ENCODE measurements at places on chromosomes 1 and 21.

- DNase-seq, result peak; percentile 27
Measured at GRCh38 chr1:38586993-38587646, 272.5 kb downstream of the RRAGC start.

- DNase-seq, result no peak
Measured at GRCh38 chr1:97350241-97350640, 570.6 kb downstream of the DPYD start.

DNA sequence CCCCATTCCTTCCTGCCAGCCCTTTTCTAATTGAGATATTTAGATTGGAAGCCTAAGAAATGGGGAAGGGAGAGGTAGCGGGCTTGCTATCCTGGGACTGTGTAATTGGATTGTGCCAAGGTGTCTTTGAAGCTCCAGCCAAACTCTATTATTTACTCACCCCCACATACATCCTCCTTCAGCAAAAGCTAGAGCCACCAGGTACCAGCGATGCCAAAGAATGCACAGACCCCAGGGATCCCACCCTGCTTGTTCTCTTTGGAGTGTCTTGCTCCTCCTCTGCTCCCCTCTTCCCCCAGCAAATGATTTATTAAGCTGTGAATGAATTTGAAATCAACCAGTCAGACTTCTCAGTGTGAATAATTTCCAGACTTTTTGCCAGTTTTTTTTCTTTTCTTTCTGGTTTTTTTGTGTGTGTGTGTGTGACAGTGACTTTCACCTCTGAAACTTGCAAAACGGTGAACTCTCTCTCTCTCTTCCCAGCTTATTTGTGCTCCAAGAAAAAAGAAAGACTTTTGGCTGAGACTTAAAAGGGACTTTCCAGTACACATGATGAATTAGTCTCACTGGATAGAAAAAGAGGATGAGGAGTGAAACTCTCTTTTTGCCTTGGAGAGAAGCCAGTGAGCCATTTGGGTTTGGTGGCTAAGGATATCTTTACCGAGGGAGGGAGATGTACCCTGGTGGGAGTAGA is 1.8 kb downstream of the VASH2 start:
- DNase-seq, result no peak

- DNase-seq, result no peak
Measured at GRCh38 chr1:37096523-37096922, 62.2 kb upstream of the GRIK3 start.

DNA sequence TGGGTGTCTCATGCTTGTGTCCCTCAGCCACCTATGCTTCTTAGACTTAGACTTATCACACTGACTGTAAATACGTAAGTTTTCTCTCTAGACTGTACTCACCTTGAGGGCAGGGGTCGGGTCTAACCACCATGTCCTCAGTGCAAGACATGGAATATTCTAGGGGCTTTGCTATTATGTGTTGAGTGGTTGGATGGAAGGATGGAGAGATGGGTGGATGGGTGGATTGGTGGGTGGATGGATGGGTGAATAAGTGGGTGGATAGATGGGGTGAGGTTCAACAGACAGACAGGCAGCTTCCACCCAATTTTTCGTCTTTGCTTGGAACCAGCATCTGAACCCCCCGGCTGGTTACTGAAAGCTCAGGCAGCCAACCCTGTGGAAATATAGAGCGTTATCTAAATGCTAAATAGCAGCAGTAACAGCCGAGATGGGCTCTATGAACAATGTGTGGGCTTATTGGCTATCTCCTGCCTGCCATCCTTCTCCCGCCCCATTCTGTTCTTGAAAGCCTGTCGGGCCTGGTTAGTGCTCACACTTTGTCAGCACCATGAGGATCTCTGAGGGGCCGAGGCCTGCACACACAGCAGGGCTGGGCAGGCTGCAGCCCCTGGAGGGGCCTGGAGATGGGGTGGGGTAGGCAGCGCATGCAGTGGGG is 130.7 kb downstream of the ACTL8 start:
- DNase-seq, result no peak

DNA sequence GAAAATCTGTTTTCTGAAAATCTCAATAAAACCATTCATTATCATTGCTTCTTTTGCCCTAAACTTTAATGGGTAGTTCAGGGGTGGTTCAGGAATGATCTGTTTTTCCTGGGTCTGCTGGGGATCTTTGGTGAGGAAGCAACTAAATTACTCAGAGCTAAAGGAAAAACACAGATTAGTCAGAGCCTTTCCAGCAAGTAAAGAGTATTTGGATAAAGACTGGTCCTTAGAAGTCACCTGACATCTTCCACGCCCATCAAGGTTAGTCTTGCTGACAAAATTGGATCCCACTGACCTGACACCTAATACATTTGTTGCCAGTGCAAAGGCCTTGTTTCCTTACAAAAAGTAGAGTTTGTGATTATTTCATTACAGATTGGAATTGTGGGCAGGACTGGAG is 24.2 kb downstream of the HSPA13 start:
- DNase-seq, result no peak

DNA sequence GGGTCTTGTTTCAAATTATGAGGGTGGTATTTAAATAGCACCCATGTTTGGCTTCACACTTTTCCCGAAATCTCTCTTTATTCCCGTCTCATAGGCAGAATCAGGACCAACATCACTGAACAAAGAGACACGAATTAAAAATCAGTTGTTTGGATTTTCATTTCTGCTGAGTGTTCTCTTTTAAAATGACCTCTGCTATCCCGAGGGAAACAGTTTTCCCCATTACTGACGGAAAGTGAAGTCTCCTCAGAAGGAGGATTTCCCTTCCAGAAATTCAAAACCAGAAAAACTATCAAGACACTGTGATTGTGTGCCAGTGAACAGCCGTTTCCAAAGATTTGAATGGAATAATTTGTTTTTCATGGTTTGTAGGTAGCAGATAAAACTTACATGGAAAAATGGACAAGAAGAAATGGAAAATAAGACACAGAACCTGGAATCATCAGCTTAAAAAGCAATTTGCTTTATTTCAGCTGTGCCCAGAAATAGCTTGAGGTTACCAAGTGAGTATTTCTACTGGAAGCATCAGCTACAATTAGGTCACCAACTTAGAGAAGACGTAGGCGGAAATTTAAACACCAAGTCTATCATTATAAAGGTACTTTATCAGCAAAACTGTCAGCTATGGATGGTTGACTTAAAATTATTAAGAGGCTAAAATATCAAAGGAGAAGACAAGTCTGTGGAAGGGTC is 68.5 kb downstream of the RUNX1 start:
- DNase-seq, result no peak

DNA sequence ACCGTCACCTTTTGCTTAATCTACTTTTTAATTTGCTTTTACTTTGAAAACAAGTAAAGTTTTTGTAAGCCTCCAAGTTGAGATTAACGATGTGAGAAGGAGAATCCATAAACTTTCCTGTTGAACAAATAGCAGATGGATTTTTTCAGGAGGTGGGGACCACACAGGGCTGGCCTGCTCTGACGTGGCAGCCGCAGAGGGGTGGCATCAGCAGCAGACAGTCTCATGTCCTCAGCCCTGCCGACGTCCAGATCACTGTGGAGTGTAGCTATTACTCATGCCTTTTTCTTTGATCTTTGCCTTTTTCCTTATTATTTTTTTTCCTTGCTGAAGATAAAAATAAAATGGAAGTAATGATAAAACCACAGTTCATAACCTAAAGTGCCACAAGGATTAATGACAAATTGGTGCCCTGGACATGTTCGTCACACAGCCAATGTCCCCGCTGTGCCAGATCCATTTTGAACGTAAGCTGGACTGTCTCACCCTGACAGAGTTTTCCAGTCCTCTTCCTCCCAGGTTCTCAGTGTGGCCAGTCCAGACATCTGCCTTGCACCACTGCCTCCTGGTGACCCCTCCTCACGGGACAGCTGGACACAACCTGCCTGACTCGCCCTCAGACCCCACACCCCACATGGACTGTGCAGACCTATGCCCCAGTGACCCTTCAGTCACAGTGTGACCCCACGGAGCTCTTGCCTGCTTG is 15.4 kb upstream of the ZBTB21 start:
- DNase-seq, result no peak

GRCh38 chr1:152758636-152759035 is 811 bp downstream of the KPRP start:
- no peak for DNase-seq

DNA sequence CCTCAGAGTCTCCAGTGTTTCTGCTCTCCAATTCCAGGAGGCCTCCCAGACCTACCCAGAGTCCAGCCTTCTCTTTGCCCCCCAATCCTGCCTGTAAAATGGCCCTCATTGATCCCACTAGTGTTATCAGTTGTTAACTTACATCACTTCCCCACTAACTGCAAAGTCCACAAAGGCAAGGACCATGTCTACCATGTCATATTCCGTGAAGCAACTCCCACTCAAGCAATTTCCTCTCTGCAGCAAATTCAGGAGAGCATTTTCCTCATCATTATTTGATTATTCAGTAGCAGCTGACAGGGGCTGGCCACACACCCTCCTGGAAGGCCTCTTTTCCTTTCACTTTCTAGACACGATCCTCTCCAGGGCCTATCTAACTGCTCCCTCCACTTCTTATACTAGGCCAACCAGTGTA is 153.5 kb downstream of the RERE start:
- no peak for DNase-seq

DNA sequence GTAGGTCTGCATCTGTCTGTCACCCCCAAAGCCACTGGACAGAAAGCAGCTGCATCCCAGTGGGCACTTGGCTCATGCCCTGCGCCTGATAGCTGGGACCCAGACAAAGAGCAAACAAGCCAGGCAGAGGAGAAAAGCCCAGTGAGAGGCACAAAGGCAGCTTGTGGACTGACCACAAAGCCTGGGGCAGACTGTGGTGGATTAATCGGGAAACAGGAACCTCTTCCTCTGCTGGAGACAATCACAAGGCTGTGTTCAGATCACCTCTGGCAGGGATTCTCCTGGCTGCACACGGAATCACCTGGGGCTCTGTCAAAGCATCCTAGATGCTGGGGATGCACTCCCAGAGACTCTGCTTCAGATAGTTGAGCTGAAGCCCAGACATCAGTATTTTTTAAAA is 15.2 kb upstream of the GJB5 start:
- no peak for DNase-seq

DNA sequence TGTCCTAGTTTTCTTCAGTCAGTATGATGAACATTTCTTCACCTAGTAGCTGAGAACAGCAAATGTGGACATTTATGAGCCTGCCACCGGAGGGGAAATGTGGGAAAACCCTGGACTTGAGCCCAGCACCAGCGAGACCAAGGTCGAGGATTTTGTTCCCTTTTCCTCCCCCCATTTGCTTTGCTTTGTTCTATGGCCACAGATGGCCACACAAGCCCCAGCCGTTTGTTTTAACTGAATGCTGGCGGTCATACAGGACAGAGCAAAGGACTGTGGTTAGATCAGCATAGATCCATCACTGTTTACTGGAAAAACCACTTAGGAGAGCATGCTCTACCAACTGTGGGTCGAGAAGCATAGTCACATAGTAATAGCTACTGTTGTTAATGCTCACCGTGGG is 20.9 kb downstream of the SH2D2A start:
- peak; percentile 89 for DNase-seq

- no peak for DNase-seq
Measured at GRCh38 chr1:93907718-93908117, 1.5 kb downstream of the GCLM start.

DNA sequence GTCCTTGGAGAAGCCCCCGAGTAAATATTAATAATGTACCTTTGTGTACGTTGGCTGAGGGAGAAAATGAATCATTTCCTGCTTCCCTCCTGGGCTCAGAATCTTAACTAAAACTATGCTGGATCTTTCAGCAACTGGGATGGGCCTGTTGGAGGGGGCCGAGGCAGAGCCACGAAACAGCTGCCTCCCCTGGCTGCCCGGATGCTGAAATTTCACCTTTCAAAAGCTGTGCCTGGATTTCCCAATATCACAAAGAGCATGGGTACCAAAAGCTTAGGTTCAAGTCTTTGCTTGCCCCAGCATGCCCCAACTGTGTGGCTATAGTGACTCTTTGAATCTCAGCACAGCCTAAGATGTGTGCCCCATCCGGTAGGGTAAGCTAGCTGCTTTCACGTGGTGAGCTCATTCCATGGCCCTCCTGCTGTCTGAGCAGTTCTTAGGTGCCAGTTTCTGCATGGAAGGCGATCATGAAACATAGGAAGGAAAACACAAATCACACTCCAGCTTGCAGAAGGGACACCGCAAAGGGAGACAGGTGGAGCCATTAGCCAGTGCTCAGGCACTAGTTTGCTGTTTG is 473.5 kb downstream of the PTPRU start:
- DNase-seq, result no peak
